ENCODE measurements at places on chromosomes 3 and 15. TPM values are rescaled to one million over a fixed set of nuclear protein-coding genes. Genes with fewer than 3 reads are reported as not detected.

- no peaks in the 10 kb centered on the region for H3K4me1 ChIP-seq
- H3K4me3 ChIP-seq = no peak overlapping the region
- H3K27ac ChIP-seq = no peak overlapping the region
Observed at GRCh38 chr15:77247116-77247515, 172.8 kb downstream of the PEAK1 start.

Gene TGM4
- 0.13 TPM for total RNA-seq

- no peaks in the 10 kb centered on the region for H3K4me1 ChIP-seq
- no peak overlapping the region for H3K4me3 ChIP-seq
- no peak overlapping the region for H3K27ac ChIP-seq
- no peaks in the 10 kb centered on the region for H3K36me3 ChIP-seq
Observed at GRCh38 chr15:39215015-39215414, 365.9 kb upstream of the THBS1 start.

- no peak for DNase-seq
- no peaks in the 10 kb centered on the region for H3K36me3 ChIP-seq
- H3K27me3 ChIP-seq = no peaks in the 10 kb centered on the region
- no peaks in the 10 kb centered on the region for H3K4me1 ChIP-seq
- no peak overlapping the region for H3K27ac ChIP-seq
Observed at GRCh38 chr3:48486952-48487351, 17.0 kb downstream of the SHISA5 start.

GRCh38 chr3:106281221-106281620 is 412.4 kb upstream of the CBLB start:
- H3K27me3 ChIP-seq = no peaks in the 10 kb centered on the region
- DNase-seq = no peak
- H3K36me3 ChIP-seq = no peaks in the 10 kb centered on the region
- H3K27ac ChIP-seq = no peak overlapping the region

DNA sequence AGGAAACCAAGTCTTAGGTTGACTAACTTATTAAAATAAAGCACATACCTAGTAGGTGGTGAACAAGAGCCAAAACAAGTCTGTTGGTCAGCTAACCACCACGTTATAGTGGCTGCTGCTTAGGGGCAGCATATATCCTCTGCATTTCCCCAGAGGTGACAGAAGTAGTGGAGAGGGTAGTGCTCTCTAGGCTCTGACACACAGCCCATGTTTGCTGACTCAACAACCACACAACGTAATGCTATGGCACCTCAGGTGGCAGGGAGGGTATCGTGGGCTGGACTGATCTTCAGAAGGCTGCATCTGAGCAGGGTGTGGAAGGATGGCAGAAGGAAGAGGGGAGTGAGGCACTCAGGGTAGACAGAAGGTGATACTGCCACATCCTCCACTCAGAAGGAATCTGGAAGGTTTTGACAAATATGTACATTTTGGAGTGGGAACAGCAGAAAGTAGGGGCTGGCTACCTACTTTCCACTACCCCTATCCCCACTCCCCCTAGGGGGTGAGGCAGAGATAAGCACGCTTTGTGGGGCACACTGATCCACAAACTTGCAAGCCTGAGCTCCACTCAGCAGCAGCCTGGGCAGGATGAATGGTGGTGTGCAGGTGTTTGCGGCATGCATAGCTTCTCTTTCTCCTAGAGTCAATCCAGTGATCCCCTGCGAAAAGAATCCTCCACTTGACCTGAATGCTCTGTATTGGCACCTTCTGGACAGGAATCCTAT is 178.1 kb downstream of the RORA start:
- H3K4me3 ChIP-seq = no peak overlapping the region
- no peaks in the 10 kb centered on the region for H3K27me3 ChIP-seq
- peaks cover 6% of the 10 kb centered on the region for H3K4me1 ChIP-seq
- H3K27ac ChIP-seq = no peak overlapping the region
- no peak for DNase-seq
- H3K36me3 ChIP-seq = no peaks in the 10 kb centered on the region

DNA sequence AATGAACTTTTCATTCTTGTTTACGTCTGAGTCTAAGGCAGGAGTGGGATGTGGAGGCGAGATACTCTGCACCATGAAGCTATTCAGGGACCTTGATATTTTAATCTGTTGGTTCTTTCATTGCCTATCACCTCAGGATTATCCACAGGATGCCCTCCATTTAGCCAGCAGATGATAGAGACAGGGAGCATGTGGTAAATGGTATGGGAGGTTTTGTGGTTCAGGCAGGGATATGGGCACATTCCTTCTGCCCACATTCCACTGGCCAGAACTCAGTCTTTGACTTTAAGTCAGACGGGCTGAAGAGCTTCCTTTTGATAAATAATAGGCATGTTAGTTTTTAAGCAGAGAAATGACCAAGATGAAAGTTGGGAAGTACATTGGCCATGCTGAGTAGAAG is 548.0 kb upstream of the CCDC54 start:
- no peaks in the 10 kb centered on the region for H3K36me3 ChIP-seq
- H3K27ac ChIP-seq = no peak overlapping the region
- no peaks in the 10 kb centered on the region for H3K27me3 ChIP-seq
- no peak for DNase-seq
- no peak overlapping the region for H3K4me3 ChIP-seq

- no peak overlapping the region for H3K4me3 ChIP-seq
- peaks cover 32% of the 10 kb centered on the region for H3K36me3 ChIP-seq
- H3K27me3 ChIP-seq = no peaks in the 10 kb centered on the region
- H3K27ac ChIP-seq = no peak overlapping the region
- no peaks in the 10 kb centered on the region for H3K4me1 ChIP-seq
- no peak for DNase-seq
Observed at GRCh38 chr15:28252831-28253230, 69.1 kb downstream of the HERC2 start.

GRCh38 chr3:87033205-87033604 is 42.3 kb upstream of the VGLL3 start:
- no peaks in the 10 kb centered on the region for H3K4me1 ChIP-seq
- H3K36me3 ChIP-seq = no peaks in the 10 kb centered on the region

- H3K36me3 ChIP-seq = no peaks in the 10 kb centered on the region
- H3K4me3 ChIP-seq = no peak overlapping the region
- H3K4me1 ChIP-seq = peaks cover 14% of the 10 kb centered on the region
- DNase-seq = no peak
Observed at GRCh38 chr3:159841766-159842165, 146.9 kb upstream of the IL12A start.

- no peaks in the 10 kb centered on the region for H3K27me3 ChIP-seq
- no peak for DNase-seq
- H3K36me3 ChIP-seq = peaks cover 4% of the 10 kb centered on the region
- H3K4me1 ChIP-seq = no peaks in the 10 kb centered on the region
- H3K27ac ChIP-seq = no peak overlapping the region
Observed at GRCh38 chr3:123126031-123126430, 59.2 kb downstream of the PDIA5 start.

DNA sequence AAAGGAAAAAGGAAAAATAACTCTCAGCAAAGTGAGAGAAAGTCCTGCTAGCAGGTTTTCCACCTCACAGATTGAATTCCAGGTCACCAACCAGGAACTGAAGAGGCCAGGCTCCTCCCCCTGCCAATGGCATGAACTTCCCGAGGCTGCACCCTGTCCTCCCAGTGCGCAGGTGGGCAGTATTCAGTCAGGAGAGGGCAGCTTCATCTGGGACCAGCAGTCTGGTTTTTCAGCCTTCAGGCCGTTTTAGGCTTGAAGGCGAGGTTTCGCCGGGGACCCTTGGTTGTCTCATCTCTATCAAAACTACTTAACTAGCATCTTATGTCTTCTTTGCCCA is 41.2 kb downstream of the TRAT1 start:
- H3K4me1 ChIP-seq = no peaks in the 10 kb centered on the region
- DNase-seq = no peak
- H3K36me3 ChIP-seq = no peaks in the 10 kb centered on the region
- no peak overlapping the region for H3K27ac ChIP-seq
- H3K27me3 ChIP-seq = no peaks in the 10 kb centered on the region

- H3K27ac ChIP-seq = no peak overlapping the region
- no peaks in the 10 kb centered on the region for H3K27me3 ChIP-seq
- no peak for DNase-seq
Observed at GRCh38 chr3:140521751-140522445, 156.0 kb upstream of the TRIM42 start.

DNA sequence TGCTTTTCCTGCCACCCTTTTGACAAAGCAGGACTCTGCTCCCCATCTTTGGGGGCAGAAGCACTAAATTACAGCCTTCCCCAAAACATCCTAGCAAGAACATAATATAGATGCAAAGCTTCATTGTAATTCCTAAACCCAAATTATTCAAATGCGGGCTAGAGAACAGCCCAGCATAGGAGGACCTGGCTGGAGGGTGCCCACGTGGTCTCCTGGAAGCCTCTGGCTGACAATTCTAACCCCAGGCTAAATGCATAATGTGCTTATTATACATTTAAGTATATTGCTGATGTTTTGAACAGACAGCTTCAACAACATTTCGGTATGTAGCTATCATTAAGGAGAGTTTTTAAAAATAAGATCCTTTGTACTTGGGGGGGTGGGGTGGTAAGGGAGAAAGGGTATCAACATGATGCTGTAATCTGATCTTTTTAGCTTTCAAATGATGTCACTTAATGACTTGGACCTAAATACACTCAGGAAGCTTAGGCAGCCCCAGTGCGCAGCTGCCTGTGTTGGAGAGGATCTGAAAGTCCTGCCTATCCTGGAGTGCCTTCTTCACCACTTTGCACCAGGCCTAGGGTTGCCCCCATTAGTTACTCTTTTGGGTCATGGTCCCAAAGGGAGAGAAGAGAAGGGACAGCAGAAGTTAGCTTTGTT is 57.2 kb upstream of the USP3 start:
- no peak overlapping the region for H3K27ac ChIP-seq
- H3K4me3 ChIP-seq = no peak overlapping the region
- DNase-seq = no peak
- peaks cover 4% of the 10 kb centered on the region for H3K4me1 ChIP-seq
- H3K27me3 ChIP-seq = no peaks in the 10 kb centered on the region

Gene WDR6
- total RNA-seq = 154 TPM

DNA sequence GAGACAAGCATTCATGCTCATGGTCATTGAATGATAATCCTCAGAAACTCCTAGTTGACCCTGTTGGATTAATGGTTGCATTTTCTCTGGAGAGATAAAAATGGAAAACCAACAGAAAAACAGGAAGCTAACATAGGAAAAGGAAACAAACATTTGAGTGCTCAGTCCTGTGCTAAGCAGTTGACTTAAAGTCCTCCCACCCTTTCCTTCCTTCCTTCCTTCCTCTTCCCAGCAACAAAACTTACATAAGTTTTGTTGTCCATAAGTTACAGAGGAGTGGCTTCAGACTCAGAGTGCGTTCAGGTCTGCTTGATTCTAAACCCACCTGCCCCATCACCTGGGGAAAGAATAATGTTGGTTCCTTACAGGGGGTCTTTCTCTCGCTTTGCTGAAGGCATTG is 163.8 kb upstream of the RGMA start:
- no peaks in the 10 kb centered on the region for H3K27me3 ChIP-seq
- no peak overlapping the region for H3K27ac ChIP-seq
- no peaks in the 10 kb centered on the region for H3K36me3 ChIP-seq
- no peaks in the 10 kb centered on the region for H3K4me1 ChIP-seq
- no peak for DNase-seq
- no peak overlapping the region for H3K4me3 ChIP-seq

GRCh38 chr3:116037954-116038911 is 407.1 kb downstream of the LSAMP start:
- no peaks in the 10 kb centered on the region for H3K36me3 ChIP-seq
- H3K27me3 ChIP-seq = no peaks in the 10 kb centered on the region
- H3K27ac ChIP-seq = no peak overlapping the region
- DNase-seq = no peak
- H3K4me3 ChIP-seq = no peak overlapping the region

DNA sequence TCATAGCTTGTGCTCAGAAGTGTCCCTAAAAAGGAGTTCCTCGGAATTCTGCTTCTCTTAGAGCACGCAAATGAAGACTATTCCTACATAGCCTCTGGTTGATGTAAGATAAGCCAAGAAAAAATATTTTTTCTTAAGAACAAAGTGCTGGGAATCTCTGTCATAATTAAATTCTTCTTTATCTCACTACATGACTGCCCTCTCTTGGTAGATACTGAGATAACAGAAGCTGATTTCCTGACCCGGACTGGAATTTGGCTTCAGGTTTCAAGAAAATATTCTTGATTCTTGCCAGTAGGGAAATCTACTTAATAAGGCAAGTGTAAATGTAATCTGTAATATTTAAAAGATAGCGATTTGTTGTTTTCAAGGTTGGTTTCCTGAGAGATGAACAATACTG is 31.3 kb upstream of the SETMAR start:
- DNase-seq = no peak
- H3K4me1 ChIP-seq = no peaks in the 10 kb centered on the region
- no peaks in the 10 kb centered on the region for H3K27me3 ChIP-seq
- H3K27ac ChIP-seq = no peak overlapping the region
- H3K4me3 ChIP-seq = no peak overlapping the region
- no peaks in the 10 kb centered on the region for H3K36me3 ChIP-seq

Gene FMN1
- 22.1 TPM for total RNA-seq

Gene SCN10A
- not detected for total RNA-seq

GRCh38 chr3:26964313-26964712 is 341.7 kb downstream of the LRRC3B start:
- no peaks in the 10 kb centered on the region for H3K36me3 ChIP-seq
- H3K4me1 ChIP-seq = no peaks in the 10 kb centered on the region
- no peak for DNase-seq
- no peak overlapping the region for H3K4me3 ChIP-seq
- H3K27ac ChIP-seq = no peak overlapping the region
- H3K27me3 ChIP-seq = no peaks in the 10 kb centered on the region

DNA sequence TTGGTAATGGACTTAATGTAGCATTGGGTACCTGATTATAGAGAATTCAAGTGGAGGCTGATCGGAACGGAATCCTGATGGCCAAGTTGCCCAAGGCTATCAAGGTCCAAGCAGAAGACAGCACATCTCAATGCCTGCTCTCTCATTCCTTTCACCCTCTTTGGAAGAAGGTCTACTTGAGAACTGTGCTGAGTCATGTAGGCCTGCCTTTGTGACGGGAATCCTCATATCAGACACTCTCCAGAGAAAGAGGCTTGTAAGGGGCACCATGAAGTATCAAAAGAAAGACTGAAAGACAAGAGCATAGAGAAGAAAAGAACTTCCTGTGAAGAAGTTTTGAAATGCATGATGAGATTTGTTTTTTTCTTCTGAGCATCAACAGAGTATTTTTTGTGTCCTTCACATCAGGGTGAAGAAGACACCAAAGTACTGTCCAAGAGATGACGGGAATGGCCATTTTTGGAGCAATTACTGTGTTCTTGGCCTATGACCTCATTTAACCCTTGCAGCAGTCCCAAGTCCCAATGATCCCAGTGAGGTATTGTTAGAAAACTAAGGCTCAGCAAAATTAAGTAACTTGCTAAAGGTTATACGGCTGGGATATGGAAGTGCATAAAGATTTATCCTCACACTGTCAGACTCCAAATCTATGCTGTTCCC is 13.2 kb upstream of the LARP6 start:
- no peak overlapping the region for H3K27ac ChIP-seq
- H3K27me3 ChIP-seq = no peaks in the 10 kb centered on the region
- H3K4me3 ChIP-seq = no peak overlapping the region
- peaks cover 33% of the 10 kb centered on the region for H3K4me1 ChIP-seq
- no peak for DNase-seq

- H3K27me3 ChIP-seq = no peaks in the 10 kb centered on the region
- DNase-seq = no peak
- no peak overlapping the region for H3K4me3 ChIP-seq
- no peaks in the 10 kb centered on the region for H3K36me3 ChIP-seq
- no peaks in the 10 kb centered on the region for H3K4me1 ChIP-seq
Observed at GRCh38 chr15:94061041-94061440, 170.3 kb upstream of the MCTP2 start.

GRCh38 chr3:184196536-184196935 is 10.5 kb downstream of the ABCF3 start:
- H3K27ac ChIP-seq = no peak overlapping the region
- H3K4me3 ChIP-seq = no peak overlapping the region
